ENCODE measurements at places on chromosomes 1 and 21. TPM values are rescaled to one million over a fixed set of nuclear protein-coding genes. Genes with fewer than 3 reads are reported as not detected.

The PTPN7 gene
- total RNA-seq, result 228 TPM

The LCE2B gene
- not detected for total RNA-seq

DNA sequence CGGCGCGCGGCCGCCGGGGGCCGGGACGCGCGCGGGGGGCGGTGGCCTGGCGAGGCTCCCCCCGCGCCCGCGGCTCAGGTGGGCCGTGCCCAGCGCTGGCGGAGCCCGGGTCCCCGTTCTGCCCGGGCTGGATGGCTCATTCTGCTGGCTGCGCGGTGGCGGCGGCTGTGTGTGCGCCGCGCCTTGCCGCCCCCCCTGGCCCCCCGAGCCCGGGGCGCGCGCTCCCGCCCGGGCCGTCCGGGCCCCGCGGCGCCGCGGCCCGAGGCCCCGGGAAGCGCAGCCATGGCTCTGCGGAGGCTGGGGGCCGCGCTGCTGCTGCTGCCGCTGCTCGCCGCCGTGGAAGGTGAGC lies at the start of gene EPHB2:
Gene EPHB2 (plus strand): TSS at position 139 of the 349 bp plus-strand sequence. CDS start 144 bp downstream, at position 283.
- H3K36me3 ChIP-seq, result no peaks in the 10 kb centered on the region
- DNase-seq, result no peak
- peak within 1 kb of the TSS; percentile 37 for H3K4me3 ChIP-seq
- H3K4me1 ChIP-seq, result peaks cover 26% of the 10 kb centered on the region
- peaks cover 67% of the 10 kb centered on the region for H3K27me3 ChIP-seq

DNA sequence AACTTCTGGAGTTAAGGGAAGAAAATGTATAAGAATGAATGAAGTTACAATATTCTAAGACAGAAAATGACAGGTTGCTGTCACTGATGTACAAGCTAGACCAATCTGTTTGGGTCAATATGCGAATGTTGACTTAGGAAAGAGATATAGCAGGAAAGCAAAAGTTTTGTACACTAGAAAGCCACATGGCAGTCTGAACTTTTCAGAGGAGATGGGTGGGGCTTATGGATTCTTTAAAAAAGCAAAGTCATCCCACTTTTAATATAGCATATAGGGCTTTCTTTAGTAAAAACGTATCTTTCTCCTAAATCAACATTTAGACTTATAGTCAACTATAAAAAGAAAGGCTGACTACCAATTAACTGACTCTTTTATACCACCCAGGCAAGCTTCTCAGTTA lies 381.2 kb downstream of the PTPRC start:
- DNase-seq, result no peak
- no peak overlapping the region for H3K27ac ChIP-seq
- peaks cover 17% of the 10 kb centered on the region for H3K36me3 ChIP-seq
- no peak overlapping the region for H3K4me3 ChIP-seq
- no peaks in the 10 kb centered on the region for H3K27me3 ChIP-seq

DNA sequence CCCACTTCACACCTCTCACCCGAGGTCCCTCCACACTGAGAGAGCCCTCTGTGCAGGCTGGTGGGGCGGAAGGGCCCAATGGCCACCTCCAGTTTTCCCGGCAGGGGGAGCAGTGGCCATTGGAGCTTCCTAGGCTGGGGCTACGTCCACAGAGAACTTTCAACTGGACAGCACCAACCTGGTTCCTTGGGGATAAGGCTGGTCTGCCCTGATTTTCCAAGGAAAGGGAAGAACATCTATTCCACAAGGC lies 20.3 kb upstream of the LAPTM5 start:
- H3K27ac ChIP-seq, result no peak overlapping the region
- no peaks in the 10 kb centered on the region for H3K36me3 ChIP-seq
- no peak for DNase-seq
- H3K27me3 ChIP-seq, result peaks cover 7% of the 10 kb centered on the region
- peaks cover 13% of the 10 kb centered on the region for H3K4me1 ChIP-seq

GRCh38 chr1:66916320-66916719 lies 8.3 kb downstream of the DNAI4 start:
- no peaks in the 10 kb centered on the region for H3K4me1 ChIP-seq
- H3K27ac ChIP-seq, result no peak overlapping the region
- H3K4me3 ChIP-seq, result no peak overlapping the region
- no peaks in the 10 kb centered on the region for H3K27me3 ChIP-seq
- peaks cover 19% of the 10 kb centered on the region for H3K36me3 ChIP-seq
- no peak for DNase-seq
